CD4-positive, alpha-beta T cell treated with Interleukin-10 for 1 hour (primary cell): ENCODE measurements at places on chromosomes 3 and 15.
A peak's percentile ranks its signal among the peaks of the same experiment; 100 is the strongest.

DNA sequence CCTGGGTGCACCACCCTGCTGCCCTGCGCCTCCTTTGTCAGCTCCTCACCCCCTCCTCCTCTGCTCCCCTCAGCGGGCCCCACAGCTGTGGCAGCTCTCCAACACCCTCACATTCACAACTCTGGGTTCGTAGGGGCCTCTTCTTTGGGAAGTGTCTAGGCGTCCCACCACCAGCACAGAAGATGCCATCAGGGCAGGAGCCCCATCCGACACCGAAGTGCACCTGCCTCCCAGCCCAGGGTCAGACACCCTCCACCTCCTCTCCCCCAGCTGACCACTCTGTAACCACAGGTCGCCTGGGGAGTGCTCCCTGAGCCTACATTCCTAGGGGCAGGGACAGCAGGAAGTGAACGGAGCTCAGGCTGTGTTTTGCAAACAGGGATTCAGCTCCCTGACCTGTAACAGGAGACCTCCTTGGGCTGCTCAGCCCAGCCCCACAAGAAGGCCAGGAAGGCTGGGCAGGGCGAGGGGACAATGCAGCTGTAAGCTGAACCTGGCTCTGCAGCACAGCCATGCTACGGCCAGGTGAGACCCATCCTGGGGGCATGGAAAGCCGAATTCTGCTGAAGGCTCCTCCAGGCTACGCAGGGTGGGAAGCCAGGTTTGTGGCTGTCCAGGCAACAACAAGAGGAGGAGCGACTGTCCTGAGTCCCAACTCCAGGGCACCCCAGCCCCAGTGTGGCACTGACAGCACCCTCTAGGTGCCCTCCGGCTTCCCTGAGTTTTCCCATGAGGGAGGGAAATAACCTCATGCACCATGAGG lies 269.0 kb downstream of the GOLGA6L6 start:
- no peak for DNase-seq

DNA sequence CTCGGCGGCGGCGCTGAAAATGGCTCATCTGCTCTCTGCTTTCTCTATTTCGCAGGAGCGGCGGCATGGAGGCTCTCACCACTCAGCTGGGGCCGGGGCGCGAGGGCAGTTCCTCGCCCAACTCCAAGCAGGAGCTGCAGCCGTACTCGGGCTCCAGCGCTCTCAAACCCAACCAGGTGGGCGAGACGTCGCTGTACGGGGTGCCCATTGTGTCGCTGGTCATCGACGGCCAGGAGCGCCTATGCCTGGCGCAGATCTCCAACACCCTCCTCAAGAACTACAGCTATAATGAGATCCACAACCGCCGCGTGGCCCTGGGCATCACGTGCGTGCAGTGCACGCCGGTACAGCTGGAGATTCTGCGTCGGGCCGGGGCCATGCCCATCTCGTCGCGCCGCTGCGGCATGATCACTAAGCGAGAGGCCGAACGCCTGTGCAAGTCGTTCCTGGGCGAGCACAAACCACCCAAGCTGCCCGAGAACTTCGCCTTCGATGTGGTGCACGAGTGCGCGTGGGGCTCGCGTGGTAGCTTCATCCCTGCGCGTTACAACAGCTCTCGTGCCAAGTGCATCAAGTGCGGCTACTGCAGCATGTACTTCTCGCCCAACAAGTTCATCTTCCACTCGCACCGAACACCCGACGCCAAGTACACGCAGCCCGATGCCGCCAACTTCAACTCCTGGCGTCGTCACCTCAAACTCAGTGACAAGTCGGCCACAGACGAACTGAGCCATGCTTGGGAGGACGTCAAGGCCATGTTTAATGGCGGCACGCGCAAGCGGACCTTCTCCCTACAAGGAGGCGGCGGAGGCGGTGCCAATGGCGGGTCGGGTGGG lies 790 bp downstream of the SKOR1 start:
- DNase-seq = no peak

GRCh38 chr3:177589911-177590381 lies 392.7 kb upstream of the TBL1XR1 start:
- DNase-seq = no peak

GRCh38 chr15:63869371-63870042 lies 35.8 kb upstream of the HERC1 start:
- no peak for DNase-seq

DNA sequence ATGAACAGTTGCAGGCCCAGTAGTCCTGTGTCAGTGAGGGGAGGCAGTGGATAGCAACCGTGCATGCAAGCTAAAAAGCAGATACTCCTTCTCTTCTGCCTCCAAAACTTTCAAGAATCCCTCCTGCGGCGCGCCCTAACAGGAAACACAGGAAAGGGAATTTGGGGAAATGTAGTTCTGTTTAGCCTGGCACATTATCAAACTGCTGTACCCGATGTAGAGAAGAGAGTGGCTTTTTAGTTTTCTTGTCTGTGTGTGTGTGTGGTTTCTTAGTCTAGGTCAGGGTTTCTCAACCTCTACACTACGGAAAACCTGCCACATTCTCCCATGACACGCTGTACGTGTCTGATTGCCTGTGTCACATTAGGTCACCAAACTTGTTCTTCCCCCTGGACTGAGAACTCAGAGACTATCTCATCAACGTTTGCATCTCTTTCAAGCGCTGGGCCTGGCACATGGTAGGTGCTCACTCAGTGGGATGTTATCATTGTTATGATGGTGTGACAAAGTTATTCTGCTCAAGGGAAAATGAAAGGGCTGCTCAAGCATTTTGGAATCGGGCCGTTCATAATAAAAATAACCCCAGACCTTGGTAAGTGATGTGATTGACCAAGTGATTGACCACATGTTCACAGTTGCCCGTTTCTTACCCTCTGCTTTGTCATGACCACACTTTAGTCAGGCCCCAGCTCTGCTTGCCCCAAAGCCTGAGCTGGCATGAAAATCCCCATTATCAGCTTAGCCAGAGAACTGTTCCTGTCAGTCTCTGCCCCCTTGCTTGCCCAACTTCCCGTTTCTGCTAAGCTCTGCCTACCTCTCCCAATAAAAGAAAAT lies 33.2 kb downstream of the TM4SF4 start:
- peak; percentile 6 for DNase-seq
